ENCODE measurements at places on chromosomes 16 and 17.

DNA sequence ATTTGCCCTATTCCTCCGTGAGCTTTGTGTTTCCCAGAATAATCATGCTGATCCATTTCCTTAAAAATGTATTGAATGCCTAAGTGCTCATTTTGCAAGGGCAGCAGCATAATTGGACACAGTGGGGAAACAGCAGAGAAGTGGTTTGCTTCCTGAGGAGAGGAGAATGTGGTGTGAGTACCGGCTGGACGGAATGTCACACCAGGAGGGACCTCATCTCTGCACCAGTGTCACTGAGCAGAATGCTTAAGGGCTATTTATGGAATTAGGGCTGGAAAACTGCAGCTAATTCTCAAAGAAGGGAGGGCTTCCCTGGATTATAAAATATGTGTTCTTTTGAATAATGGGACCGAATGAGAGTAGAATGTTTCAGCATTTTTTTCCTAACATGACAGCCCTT lies 1100.6 kb upstream of the RBFOX1 start:
- no peak for DNase-seq

DNA sequence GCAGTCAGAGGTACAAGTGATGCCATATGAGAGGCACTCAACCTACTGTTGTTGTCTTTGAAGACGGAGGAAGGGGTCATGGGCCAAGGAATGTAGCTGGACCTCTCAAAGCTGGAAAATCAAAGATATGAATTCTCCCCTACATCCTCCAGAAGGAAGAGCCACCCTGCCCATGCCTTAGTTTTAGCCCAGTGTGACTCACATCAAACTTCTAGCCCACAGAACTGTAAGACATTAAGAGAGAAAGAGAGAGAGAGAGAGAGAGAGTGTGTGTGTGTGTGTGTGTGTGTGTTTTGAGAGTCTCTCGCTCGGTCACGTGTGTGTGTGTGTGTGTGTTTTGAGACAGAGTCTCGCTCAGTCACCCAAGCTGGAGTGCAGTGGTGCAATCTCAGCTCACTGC lies 87.1 kb downstream of the STX8 start:
- DNase-seq = peak; percentile 41

GRCh38 chr17:29760279-29761039 lies 137.7 kb upstream of the CORO6 start:
- peak; percentile 59 for DNase-seq

- DNase-seq = peak; percentile 15
These were observed 42.9 kb upstream of the TEKT3 start for GRCh38 chr17:15384142-15384787.

GRCh38 chr16:84150926-84151325 lies 5.8 kb downstream of the DNAAF1 start:
- DNase-seq = no peak

DNA sequence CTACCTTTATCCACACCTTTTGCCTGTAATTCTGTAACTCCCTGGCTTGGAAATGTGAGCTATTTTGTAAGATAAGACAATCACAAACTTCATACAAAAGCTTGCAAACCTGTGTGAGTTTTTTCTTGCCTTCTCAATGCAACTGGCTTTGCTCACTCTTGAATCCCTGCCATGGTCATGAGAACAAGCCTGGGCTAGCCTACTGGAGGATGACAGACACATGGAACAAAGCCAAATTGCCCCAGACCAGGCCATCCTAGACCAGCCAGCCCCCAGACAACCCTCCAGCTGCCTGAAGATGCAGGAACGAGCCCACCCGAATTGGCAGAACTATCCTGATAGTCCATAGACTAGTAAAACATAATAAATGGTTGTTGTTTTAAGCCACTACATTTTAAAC lies 466.6 kb upstream of the ERCC4 start:
- peak; percentile 17 for DNase-seq

GRCh38 chr16:10946308-10946707 lies 1.9 kb downstream of the CLEC16A start:
- DNase-seq = no peak

GRCh38 chr16:47258874-47259461 lies 115.2 kb upstream of the NETO2 start:
- peak; percentile 25 for DNase-seq

DNA sequence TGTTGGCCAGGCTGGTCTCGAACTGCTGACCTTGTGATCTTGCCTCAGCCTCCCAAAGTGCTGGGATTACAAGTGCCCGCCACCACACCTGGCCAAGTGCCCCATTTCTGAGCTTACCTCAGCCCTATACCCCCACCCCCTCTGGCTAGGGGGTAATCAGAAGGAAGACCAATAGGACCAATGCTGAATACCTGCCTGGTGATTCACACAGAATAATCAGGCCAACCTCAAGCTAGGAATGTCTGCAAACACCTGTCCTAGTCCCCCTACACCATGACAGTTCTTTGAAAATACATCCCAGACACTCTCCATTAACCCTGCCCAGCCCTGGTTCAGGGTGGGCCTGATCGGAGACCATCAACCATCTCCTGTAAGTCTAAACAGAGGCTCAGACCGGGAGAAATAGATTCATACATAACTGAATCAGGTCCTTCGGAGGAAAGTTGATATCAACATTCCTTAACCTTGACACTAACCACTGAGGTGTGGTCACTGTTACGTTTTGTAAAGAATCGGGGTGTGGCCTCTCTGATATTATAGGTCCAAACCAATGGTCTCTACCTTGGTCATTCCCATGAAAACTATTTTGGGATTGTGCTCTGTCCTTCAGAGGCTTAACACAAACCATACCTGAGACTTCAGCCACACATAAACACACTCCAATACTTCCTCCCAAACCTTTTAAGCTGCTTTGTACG lies 130.8 kb downstream of the GAS7 start:
- no peak for DNase-seq

GRCh38 chr16:7921345-7921744 lies 588.7 kb downstream of the RBFOX1 start:
- no peak for DNase-seq

- DNase-seq = no peak
These were observed 1.0 kb downstream of the IL27 start for GRCh38 chr16:28505489-28506137.

- DNase-seq = no peak
These were observed 52.8 kb upstream of the ARHGAP44 start for GRCh38 chr17:12736526-12736925.

- peak; percentile 69 for DNase-seq
These were observed 70.8 kb downstream of the ABR start for GRCh38 chr17:1108765-1109605.

DNA sequence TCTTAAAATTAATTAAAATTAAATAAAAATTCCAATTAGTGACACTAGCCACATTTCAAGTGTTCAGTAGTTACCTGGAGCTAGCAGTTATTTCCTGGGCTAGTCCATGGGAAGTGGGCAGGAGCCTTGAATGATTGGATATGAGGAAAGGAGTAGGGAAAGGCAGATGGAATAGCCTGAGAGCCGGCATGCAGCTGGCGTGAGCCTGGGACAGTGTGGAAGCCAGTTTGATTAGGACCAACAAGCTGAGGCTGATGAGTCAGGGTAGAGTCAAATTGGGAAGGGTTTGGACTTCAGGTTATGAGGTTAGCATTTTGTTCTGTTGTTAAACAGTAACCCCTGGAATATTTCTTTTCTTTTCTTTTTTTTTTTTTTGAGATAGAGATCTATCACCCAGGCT lies 15.3 kb upstream of the GNA13 start:
- DNase-seq = no peak

DNA sequence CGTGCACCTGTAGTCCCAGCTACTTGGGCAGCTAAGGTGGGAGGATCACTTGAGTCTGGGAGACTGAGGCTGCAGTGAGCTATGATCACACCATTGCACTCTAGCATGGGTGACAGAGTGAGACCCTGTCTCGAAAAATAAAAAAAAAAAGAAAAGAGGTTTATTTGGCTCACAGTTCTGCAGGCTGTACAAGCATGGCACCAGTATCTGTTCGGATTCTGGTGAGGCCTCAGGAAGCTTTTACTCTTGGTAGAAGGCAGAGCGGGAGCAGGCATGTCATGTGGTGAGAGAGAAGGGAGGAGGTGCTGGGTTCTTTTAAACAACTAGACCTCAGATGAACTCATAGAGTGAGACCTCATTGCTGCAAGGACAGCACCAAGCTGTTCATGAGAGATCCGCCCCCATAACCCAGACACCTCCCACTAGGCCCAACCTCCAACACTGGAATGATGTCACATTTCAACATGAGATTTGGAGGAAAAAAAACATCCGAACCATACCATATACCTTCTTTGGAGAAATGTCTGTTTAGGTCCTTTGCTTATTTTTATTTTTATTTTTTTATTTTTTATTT lies 10.3 kb upstream of the RMI2 start:
- DNase-seq = no peak

DNA sequence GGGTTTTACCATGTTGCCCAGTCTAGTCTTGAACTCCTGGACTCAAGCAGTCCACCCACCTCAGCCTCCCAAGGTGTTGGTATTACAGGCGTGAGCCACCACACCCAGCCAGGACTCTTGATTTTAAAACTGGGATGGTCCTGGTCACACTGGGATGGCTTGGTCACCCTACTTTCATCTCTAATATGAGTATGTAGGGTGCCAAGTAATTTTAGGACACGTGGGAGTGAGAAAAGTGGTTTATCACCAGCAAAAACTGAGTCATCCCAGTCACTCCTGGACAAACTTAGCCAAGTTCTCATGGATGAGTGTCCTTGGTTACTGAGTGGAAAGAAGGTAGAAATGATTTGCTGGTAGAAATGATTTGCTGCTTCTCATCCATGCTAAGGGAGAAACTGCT lies 9.9 kb downstream of the CLEC19A start:
- no peak for DNase-seq

DNA sequence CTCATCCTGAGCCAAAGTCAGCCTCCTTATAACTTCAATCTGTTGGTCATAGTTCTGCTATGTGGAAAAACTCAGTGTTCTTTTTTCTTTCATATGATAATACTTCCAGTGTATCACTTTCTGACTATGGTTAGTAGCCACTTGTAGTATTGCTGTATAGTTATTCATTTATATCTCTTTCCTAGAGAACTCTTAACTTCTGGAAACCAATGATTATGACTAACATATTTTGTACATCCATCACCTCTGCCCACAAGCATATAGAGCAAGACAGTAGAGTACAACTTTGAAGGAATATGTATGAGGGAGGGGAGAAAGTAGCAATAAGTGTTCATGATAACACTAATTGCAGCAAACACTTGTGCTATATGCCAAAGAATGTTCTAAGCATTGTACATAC lies 38.6 kb downstream of the COX10 start:
- DNase-seq = peak; percentile 36

DNA sequence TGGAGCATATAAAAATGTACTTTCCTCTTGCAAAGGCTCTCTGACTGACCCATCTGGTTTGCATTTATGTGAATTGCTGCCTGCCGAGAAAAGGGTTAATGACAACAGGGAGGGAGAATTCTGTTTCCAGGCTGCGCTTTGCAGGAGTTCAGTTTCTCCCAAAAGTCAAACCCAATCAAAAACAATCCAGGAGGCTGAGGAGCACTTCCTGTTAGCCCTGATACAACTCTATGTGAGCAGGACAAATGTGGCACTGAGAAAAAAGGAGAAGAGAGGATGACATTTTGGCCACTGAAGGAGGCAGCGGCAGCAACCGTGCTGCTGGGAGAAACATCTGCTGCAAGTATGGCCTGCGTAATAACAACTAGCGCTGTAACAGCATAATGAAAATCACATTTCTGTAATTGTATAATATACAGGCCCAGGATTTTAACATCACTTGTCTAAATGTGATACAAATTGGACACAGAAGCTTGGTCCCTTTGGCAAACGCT lies 26.8 kb upstream of the ELAC2 start:
- no peak for DNase-seq

DNA sequence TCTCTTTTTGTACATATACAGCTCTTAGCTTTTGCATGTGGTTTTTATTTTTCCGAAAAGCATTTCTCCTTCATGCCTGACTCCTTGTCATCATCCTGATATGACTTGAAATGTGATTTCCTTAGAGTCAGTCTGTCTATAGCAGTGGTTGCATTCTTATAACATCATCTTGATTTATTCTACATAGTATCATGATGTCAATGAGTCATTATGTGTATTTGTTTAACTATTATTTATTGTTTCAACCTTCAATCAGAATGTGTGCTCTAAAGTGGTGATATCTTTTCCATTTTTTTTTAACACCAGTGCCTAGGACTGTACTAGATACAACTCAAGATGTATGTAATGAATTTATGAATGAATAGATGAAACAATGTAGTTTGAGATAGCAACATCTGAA lies 354.9 kb upstream of the CDH8 start:
- no peak for DNase-seq

DNA sequence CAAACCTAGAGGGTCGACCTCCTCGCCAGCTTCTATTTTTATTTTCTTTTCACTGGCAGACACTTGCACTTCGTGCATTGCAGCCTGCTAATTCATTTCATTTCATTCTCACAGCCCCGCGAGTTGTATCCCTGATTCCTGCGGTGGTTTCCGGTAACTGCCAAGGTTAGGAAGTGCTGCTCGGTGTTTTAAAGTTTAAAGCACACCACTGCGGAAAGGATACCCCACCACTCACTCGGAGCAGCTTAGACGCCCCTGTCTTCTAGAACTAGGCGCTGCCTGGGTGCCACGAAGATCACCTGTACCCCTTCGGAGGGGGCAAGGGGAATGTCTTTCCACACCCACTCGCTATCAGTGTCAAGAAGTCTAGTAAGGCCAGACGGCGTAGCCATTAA lies 509 bp downstream of the CNEP1R1 start:
- DNase-seq = peak; percentile 23

GRCh38 chr16:68574479-68574878 lies 35.4 kb downstream of the ZFP90 start:
- no peak for DNase-seq

- DNase-seq = no peak
These were observed 2.3 kb downstream of the GFAP start for GRCh38 chr17:44912763-44913544.

GRCh38 chr17:41592601-41593305 lies 6.1 kb upstream of the KRT14 start:
- DNase-seq = no peak

DNA sequence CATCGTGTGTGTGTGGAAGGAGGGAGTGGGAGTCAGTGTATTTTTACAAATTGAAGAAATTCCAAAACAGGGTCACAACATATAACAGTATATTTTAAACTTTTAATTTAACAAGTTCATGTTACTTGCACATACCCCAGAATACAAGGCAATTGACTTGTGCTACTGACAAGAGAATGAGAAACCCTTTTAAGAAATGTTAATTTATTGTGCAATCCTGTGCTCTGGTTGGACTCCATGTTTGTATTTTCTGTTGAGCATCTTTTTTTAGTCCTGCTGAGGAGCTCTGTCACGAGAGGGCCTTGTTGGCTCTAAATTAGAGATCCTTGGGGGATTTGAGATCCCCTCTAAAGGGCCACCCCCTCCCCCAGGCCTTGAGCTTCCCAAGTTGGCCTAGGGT lies 1.1 kb upstream of the EMP2 start:
- peak; percentile 45 for DNase-seq

- peak; percentile 35 for DNase-seq
These were observed 19.9 kb downstream of the COTL1 start for GRCh38 chr16:84597931-84598351.

DNA sequence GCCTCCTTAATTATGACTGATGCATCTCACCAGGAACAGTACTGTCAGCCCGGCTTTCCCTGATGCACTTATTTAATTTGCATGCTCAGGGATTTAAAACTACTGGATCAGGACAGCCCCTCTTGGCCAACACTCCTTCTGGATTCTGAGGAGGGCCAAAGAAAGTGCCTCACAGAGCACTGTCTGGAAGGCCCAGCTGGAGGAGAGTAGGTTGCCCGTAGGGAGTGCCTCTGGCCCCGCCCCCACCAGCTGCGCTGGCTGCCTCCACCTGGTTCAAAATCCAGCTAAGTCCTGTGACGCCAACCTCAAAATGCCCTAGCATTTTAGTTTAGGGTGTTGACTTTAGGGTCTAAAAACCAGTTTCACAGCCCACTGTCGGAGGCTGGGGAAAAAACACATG lies 49.4 kb upstream of the SREBF1 start:
- DNase-seq = no peak

Measured in iris pigment epithelial cell (primary cell).